Globus pallidus (tissue), 1 donor: ENCODE measurements at places on chromosomes 6 and 20.

DNA sequence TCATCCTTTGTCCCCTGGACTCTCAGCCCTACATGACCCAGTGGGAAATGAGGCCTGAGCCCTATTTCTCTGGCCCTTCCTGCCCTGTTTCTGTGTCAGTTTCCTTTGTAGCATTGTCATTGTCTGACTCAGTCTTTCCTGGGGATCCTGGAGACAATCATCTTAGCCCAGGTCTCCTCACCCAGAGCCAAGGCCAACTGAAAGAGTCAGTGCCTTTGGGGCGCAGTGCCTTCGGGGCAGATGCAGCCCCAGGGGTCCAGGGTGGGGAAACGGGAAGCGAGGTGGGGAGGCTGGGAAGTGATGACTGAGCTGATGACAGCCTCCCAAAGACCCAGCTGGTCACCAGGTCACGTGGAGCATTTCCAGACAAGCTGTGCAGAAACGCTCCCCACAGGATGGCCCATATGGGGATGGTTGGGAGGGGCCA is 93.3 kb upstream of the SULF2 start:
- no peak for DNase-seq

GRCh38 chr6:103675807-103676406 is 1183.8 kb downstream of the HACE1 start:
- DNase-seq = no peak

DNA sequence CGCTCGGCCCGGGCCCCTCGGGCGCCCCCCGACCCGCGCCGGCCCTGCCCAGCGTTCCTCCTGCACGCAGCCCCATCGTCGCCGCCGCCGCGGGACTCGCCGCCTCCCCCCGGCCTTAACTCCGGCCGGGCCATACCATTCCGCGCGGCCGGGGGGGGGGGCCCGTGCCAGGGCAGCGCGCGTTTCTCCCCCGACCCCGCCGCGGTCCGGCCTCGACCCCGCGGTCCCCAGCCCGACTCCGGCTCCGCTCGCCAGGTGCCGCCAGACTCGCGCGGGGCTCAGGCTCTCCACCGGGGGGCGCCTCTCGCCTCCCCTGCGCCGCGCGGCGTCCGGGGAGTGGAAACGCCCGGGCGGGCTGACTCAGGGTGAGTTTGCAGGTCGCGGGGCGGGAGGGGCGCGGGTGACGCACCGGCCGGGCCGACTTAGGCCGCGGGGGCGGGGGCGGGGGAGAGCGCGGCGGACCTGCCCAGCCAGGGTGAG is at the start of gene SRXN1:
TSS of gene SRXN1 (minus strand) at position 91 of the 480 bp plus-strand sequence. CDS start at position 76, 15 bp downstream.
- peak; percentile 66 for DNase-seq

DNA sequence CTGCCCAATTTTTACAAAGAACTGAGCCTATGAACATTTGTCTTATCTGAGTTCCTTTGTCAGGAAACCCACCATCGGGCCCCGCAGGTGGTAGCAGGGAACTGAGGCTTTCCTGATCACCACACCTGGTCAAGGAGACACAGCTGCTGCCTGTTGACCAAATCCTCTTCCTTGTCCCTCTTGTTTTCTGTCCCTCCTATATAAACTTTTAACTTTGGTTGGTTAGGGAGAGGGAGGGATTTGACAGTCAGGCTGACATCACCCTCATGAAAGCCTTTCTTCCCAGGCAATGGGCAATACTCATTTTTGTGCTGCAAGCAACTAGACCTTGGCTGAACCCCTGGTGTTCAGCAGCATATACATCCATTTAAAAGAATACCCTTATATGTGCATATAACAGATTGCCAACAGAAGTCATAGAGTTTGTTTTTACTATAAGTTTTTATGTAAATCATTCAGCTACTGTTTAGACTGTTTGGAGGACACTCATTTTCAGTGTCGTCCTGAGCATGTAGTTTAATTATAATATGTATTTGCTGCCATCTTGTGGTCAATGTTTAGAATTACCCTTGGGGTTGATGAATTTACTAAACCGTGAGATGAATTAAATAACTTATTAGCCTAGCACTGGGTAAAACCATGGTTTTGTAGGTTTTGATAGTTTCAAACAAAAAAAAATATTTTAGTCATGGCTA is 17.0 kb downstream of the CRISP1 start:
- DNase-seq = peak; percentile 57

DNA sequence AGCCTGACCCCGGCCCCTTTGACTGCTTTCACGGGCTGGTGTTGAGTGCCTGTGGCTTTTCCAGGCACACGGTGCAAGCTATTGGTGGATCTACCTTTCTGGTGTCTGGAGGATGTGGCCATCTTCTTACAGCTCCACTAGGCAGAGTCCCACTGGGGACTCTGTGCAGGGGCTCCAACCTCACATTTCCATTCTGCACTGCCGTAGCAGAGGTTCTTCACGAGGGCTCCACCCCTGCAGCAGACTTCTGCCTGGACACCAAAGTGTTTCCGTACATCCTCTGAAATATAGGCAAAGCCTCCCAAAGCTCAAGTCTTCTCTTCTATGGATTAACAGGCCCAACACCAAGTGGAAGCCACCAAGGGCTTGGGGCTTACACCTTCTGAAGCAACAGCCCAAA is 691.5 kb upstream of the POU3F2 start:
- no peak for DNase-seq

DNA sequence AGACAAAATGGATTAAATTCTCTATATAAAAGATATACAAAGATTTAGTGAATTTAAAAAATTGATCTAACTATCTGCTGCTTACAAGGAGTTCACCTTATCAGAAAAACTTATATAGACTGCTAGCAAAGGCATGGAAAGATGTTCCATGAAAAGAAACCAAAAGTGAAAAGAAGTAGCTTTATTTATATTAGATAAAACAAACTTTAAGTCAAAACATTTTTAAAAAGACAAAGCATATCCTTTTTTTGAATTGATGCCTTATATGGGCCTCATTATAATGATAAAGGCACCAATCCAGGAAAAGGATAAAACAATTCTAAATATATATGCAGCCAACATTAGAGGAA is 334.2 kb downstream of the MEI4 start:
- DNase-seq = no peak

DNA sequence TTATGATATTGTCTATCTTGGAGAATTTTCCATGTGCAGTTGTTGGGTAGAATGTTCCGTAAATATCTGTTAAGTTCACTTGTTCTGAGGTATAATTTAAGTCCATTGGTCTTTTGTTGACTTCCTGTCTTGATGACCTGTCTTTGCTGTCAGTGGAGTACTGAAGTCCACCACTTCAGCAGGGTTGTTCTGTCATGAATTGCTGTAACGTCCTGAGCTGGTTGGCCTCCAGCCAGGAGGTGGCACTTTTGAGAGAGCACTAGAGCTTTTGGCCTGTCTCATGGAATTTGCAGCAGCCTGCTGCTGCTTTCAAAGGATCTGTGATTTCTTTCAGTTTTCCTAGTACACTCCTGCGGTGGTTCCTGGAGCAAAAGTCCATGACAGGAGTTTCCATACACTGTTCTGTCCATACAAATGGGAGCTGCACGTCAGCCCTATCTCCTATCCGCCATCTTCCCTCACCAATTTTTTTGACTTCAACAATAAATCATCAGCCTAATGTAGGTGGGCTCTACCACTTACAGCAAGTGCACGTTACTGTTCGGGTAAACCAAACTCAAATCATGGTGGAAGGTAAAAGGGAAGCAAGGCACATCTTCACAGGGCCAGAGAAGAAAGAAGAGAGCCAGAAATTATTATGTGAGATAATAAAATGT is 46.9 kb upstream of the TRERF1 start:
- no peak for DNase-seq

GRCh38 chr20:17860301-17861197 is 108.0 kb downstream of the SNX5 start:
- DNase-seq = no peak

DNA sequence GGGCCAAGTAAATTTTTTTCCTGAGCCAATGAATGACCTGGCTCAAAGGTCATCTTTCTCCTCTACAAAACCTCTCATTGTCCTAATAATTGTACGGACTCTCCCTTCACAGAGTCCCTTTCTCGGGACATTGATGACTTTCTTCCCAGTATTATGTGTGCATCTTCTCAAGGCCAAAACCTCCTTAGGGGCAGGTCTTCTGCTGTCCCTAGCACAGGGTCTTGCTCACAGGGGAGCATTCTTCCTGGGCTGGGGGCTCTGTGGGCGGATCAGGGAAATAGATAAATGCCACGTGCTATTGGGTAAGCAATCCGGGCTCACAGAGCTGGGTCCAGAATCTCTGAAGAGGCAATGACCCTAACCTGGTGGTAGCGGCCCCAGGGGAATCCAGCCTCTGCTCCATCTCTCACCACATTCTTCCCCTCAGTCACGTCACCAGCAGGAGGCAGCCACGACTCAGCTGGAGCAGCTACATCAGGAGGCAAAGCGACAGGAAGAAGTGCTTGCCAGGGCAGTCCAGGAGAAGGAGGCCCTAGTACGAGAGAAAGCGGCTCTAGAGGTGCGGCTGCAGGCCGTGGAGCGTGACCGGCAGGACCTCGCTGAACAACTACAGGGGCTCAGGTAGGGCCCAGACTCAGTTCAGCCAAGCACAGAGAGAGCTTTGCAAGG is 23.5 kb downstream of the CEP250 start:
- no peak for DNase-seq

GRCh38 chr20:36932476-36933426 is 18.8 kb downstream of the SAMHD1 start:
- no peak for DNase-seq

DNA sequence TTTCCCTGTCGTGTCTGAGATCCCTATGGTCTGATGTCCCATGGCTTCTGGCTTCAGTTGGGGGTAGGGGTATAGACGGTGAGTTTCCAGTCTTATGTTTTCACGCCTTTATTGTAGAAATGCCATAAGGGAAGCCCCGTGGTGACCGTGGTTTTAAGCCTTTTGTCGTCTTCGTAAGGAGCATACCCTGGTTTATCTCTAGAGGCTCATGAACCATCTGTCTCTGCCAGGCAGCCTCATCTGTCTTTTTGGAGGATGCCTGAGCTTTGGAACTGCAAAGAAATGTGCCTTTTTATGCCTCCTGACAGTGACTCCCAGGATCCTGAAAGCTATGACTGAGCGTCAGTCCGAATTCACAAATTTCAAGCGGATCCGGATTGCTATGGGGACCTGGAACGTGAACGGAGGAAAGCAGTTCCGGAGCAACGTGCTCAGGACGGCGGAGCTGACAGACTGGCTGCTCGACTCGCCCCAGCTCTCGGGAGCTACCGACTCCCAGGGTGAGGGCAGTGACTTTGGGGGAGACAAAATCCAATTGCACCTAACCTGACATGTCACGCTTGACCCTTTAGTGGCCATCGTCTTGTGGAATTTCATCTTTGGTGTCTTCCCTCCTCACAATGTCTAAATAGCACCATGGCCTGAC is 84.6 kb downstream of the SYNJ2 start:
- DNase-seq = no peak

- no peak for DNase-seq
Observed at GRCh38 chr20:25856256-25856884, 159.7 kb upstream of the ZNF337 start.

GRCh38 chr20:14764511-14765369 is 427.3 kb upstream of the FLRT3 start:
- DNase-seq = no peak

DNA sequence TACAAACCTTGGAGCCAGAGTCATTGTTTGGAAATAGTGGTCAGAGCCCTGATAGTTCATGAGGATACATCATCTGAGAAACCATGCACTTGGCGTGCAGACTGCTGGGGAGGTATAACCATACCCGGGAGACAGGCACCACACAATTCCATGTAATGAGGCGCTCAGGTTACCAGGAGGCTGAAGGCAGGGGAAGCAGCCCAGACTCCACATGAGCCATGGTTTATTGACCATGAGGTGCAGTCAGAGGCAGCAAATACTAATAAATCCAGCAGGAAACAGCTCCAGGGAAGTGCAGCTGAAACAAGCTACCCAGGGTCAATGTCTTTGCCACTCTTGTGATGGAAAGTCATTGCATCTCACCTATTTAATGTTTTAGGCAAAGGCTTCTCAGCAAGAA is 156.0 kb downstream of the TBC1D7 start:
- DNase-seq = no peak

DNA sequence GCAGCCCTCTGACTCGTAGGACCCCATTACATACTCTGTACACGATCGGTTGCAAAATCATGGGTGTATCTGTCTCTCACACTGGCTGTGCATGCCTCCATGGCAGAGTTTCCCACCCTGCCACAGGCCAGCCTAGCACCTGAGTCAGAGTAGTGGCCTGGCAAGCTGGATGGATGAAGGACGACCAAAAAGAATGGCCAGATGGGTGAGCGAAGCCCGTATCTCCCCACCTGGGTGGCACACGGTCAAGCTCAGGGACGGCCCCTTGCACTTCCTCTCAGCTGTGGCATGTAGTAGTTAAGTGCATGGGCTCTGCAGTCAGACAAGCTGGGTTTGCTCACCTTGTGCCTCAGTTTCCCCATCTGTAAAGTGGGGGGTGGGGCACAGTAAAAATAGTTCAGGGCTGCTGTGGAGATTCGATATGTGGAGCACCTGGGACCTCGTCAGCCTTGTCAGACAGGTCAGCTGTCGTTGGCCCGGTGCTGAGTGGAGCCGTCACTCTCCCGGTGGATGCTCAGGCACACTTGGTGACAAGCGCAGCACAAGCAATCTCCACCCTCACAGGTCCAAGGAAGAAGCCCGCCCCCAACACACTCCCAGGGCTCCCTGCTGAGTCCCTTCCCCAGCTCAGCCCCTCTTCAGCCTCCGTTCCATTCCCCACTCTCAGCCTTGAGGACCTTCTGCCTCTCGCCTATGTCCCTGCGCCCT is 12.6 kb downstream of the CPNE5 start:
- no peak for DNase-seq

DNA sequence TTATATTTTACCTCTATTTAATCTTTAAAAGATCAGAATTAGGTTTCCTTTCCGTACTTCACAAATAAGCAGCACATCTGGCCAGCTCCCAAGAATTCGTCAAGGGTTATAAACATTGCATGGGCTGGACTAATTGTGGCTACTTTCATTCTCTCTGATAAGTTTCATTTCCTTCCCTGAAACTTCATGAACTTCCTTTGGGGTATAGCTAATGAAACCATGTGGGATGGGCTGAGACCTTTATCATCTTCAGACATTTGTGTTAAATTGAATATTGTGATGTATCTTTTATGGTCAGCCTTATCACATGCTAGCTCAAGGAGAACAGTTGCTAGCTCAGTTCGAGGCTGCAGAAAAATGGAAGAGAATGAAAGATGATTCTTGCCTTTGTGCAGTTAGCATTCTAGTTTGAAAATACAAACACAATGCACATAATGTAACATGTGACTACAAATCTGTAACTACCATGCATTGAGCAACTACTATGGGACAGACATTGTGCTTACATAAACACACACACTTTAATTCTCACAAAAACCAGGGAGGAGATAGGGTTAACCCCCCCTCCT is 1.7 kb upstream of the GMPR start:
- DNase-seq = no peak

GRCh38 chr6:163750431-163751031 is 336.0 kb downstream of the QKI start:
- peak; percentile 26 for DNase-seq
